Nasal cavity respiratory epithelium epithelial cell of viscerocranial mucosa (primary cell): ENCODE measurements at places on chromosomes 6 and 20. TPM values are rescaled to one million over a fixed set of nuclear protein-coding genes. Genes with fewer than 3 reads are reported as not detected.

RUNX2 gene
- 0.34 and 5.2 TPM in 2 replicates for total RNA-seq

MUCL3 gene
- not detected in 2 replicates for total RNA-seq

TOMM34 gene
- total RNA-seq = 16.7 and 18.5 TPM in 2 replicates

CALHM5 gene
- total RNA-seq = under 0.01 and 0.21 TPM in 2 replicates

ANKRD66 gene
- total RNA-seq = not detected in 2 replicates

CSNK2B gene
- 48.2 and 76.9 TPM in 2 replicates for total RNA-seq

NKAIN2 gene
- under 0.01 and 0.07 TPM in 2 replicates for total RNA-seq

MTFR2 gene
- under 0.01 and 0.57 TPM in 2 replicates for total RNA-seq

GRM1 gene
- under 0.01 TPM in 1 of 2 replicates, not detected in the other for total RNA-seq

BFSP1 gene
- total RNA-seq = 2.1 and 2.5 TPM in 2 replicates

TXLNB gene
- 0.28 TPM in 1 of 2 replicates, not detected in the other for total RNA-seq

DACT2 gene
- total RNA-seq = 0.34 and 1.1 TPM in 2 replicates

IMPG1 gene
- not detected in 2 replicates for total RNA-seq

SMOC2 gene
- total RNA-seq = 0.14 TPM in 1 of 2 replicates, not detected in the other

TSBP1 gene
- not detected in 2 replicates for total RNA-seq

SLC16A10 gene
- not detected in 2 replicates for total RNA-seq

COL9A1 gene
- not detected in 2 replicates for total RNA-seq

TMEM200A gene
- under 0.01 and 0.07 TPM in 2 replicates for total RNA-seq

ISM1 gene
- 0.14 and 0.34 TPM in 2 replicates for total RNA-seq

PFDN4 gene
- 71.2 and 96.4 TPM in 2 replicates for total RNA-seq

GUCA1A gene
- not detected in 2 replicates for total RNA-seq

TSPO2 gene
- total RNA-seq = not detected in 2 replicates

GJA10 gene
- total RNA-seq = not detected in 2 replicates

ESR1 gene
- total RNA-seq = under 0.01 and 0.64 TPM in 2 replicates

CUTA gene
- total RNA-seq = 27.3 and 62.1 TPM in 2 replicates

ATP6V1G2 gene
- total RNA-seq = 0.28 and 0.34 TPM in 2 replicates

MSH5 gene
- total RNA-seq = 3.4 and 3.5 TPM in 2 replicates
